ENCODE measurements at places on chromosomes 7 and 10.

DNA sequence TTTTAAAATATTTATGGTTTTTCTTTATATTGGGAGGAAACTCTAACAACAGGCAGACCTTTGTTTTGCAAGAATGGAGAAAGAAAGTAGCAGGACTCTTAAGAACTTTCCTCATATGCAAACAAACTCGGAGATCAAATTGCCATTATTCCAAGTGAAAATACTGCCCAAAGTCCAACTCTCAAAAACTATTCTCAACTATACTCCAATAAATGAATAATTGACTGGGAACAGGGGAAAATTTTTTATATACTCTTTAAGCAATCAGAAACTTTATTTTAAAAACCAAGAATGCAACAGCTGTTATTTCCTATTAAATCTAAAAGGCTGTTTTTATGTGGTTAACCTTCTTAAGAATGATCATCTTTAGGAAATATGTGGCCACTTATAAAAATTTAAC lies 101.9 kb downstream of the COL28A1 start:
- peaks cover 25% of the 10 kb centered on the region for H3K4me1 ChIP-seq
- H3K27ac ChIP-seq, result no peak overlapping the region

DNA sequence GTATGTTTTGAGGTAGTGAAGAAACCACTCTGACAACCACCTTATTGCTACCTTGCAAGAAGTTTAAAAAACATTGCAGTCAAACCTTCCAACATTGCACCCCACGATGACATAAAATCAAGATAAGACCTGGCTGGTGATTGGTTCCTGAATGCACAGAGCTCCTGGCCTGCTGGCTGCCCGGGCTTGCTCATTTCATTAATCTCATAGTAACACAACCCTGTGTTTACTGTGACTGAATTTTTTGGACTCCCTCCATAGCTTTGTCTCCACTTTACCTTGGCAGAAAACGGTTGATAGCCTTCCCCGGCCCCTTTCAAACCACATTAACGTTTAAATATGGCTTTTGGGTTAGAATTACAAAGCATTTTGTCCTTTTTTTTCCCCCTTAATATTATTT lies 27.5 kb downstream of the VWA2 start:
- no peaks in the 10 kb centered on the region for H3K27me3 ChIP-seq
- peak; percentile 46 for DNase-seq
- H3K4me3 ChIP-seq, result no peak overlapping the region
- H3K27ac ChIP-seq, result no peak overlapping the region
- H3K36me3 ChIP-seq, result no peaks in the 10 kb centered on the region

DNA sequence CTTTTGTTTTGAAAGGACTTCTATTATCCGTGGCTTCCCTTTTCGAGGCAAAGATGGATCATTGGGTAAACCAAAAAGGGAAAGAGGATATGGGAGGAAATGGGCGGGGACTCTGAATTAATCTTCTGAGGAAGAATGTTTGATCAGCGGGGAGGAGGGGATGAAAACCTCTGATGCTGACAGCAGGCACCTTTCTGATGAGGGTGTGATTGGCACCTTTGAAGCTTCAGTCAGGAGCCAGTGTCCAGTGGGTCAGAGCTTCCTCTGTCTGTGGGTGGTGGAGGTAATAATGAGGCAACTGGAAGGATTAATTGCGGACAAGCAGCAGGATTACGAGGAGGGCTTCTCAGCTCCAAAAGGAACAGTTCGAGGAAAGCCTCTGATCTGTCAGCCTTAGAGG lies 877.6 kb downstream of the LRMDA start:
- H3K27ac ChIP-seq, result no peak overlapping the region
- no peaks in the 10 kb centered on the region for H3K36me3 ChIP-seq
- no peak for DNase-seq
- H3K4me1 ChIP-seq, result peaks cover 35% of the 10 kb centered on the region
- no peak overlapping the region for H3K4me3 ChIP-seq

DNA sequence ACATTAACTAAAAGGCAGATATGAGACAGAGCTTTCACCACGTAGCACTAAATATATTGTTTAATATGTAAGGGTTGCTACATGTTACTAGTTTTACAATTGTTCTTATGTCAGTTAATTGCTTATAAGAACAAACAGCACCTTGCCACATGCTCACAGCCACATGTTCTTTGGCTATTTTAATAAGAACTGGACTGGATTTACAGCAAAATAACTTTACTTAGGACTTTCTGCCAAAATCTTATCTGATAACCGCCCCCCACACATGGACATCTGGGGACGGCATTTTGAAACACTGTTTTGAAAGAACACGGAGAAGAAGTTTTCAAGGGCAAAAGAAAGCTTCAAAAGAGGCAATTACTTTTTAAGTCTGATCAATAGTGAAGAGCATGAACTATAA lies 45.3 kb downstream of the JAZF1 start:
- DNase-seq, result no peak
- no peak overlapping the region for H3K27ac ChIP-seq
- no peaks in the 10 kb centered on the region for H3K36me3 ChIP-seq
- H3K4me1 ChIP-seq, result peaks cover 11% of the 10 kb centered on the region

- DNase-seq, result peak; percentile 99
- H3K27ac ChIP-seq, result peak overlapping the region; percentile 97
- H3K4me3 ChIP-seq, result peak overlapping the region; percentile 95
- no peaks in the 10 kb centered on the region for H3K27me3 ChIP-seq
Measured at GRCh38 chr7:5596046-5596895, 172.6 kb upstream of the TNRC18 start.

DNA sequence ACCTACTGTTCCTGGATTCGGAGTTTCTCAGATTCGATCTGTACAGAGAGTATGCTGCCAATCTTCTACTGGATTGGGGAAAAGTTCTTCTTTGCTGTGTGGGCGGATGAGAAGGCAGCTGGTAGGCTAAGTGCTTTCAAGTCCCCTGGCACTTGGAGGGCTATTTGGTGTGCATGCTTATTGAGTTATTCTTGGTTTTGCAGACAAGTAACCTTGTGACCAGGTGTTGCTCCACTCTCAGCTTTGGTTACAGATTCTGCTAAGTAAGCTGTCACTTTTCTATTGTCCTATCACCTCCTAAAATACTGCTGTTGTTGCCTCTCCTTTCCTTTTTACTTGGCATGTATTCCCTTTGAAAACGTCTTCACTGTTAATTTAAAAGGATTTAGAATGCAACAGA lies 1375.1 kb upstream of the LRRTM3 start:
- H3K4me3 ChIP-seq, result no peak overlapping the region
- no peaks in the 10 kb centered on the region for H3K36me3 ChIP-seq
- DNase-seq, result no peak
- no peaks in the 10 kb centered on the region for H3K4me1 ChIP-seq

Measured in GM23248 (cell line).